ENCODE measurements at places on chromosomes 1 and 21. TPM values are rescaled to one million over a fixed set of nuclear protein-coding genes. Genes with fewer than 3 reads are reported as not detected.
A peak's percentile ranks its signal among the peaks of the same experiment; 100 is the strongest.

Gene THEM5
- not detected for total RNA-seq

Gene RBM11
- total RNA-seq: 0.50 TPM

Gene MMEL1
- total RNA-seq: 0.73 TPM

Gene AADACL4
- not detected for total RNA-seq

DNA sequence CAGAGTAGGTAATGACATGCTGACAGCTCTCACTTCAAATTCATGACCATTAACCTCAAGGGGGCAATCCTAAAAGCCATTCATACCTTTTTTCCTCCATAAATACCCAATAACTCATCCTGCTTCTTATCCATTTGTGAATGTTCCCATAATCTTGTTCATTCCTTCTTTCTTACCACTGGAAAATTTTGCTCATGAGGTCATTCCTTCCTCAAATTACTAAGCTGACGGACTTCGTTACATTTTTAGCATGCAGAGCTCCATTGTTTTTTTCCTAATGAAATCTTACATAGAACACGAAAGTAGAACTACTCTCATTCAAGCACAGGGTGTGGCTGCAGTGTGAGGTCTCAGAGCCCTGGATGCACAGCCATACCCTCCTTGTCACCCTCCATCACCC, 276.5 kb upstream of the DPYD start:
- no peak for DNase-seq
- no peaks in the 10 kb centered on the region for H3K4me1 ChIP-seq
- H3K27me3 ChIP-seq: no peaks in the 10 kb centered on the region

DNA sequence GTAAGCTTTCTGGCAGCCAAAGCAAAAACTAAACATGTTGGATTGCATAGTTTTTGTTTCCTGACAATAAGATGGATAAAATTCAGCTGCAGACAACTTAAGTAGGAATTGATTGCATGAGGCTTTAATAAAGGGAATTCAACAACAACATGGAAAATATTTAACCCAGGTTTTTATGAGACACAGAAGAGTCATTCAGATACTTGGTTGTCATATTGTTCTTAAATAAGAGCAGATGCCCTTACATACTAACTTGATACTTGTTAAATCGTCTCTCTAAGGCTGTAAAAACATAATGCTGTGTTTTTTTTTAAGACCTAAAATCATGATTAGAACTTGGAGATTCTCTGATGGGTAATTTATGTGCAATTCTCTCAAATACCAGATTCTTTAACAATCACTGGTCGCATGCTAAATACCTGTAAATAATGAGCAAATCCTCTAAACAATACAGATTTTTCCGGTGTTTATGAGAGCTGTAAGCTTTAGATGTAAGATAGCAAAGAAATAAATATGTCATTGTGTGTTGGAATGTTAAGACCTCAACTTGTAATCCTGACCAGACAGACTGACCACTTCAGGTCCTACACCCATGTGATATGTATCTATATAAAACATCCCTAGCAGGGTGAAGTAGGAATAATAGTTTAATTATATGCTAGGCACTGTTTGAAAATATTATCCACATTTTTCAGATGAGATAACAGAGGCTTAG, 37.8 kb upstream of the CD34 start:
- no peak overlapping the region for H3K27ac ChIP-seq
- peaks cover 25% of the 10 kb centered on the region for H3K27me3 ChIP-seq
- no peaks in the 10 kb centered on the region for H3K4me1 ChIP-seq
- H3K4me3 ChIP-seq: no peak overlapping the region

- no peaks in the 10 kb centered on the region for H3K36me3 ChIP-seq
- DNase-seq: no peak
- H3K4me1 ChIP-seq: no peaks in the 10 kb centered on the region
- no peak overlapping the region for H3K27ac ChIP-seq
- no peak overlapping the region for H3K4me3 ChIP-seq
These were observed 32.3 kb upstream of the PRDM2 start for GRCh38 chr1:13667691-13668090.

- DNase-seq: no peak
- no peak overlapping the region for H3K27ac ChIP-seq
- H3K27me3 ChIP-seq: no peaks in the 10 kb centered on the region
- no peak overlapping the region for H3K4me3 ChIP-seq
These were observed 15.8 kb downstream of the TMCC2 start for GRCh38 chr1:205243350-205244191.

DNA sequence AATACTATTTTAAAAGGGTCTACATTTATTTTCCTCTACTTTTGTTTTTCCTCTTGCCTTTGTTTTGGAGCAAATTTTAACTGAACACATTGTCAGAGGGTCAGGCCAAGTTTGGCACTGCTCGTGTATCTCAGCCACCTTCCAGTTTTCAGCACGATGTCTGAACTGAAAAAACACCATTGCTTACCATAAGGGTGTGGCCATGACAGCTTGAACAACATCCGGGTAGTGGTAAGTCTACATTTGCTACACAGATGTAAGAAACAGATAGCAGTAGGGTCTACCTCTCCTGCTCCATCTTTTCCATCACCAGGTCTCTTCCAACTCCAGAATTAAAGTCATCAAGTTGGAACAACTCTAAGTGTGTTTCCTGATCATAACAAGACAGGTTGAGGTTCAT, 4.2 kb downstream of the HIVEP3 start:
- no peak for DNase-seq
- H3K4me3 ChIP-seq: peak overlapping the region; percentile 43
- peaks cover 23% of the 10 kb centered on the region for H3K27me3 ChIP-seq

- no peaks in the 10 kb centered on the region for H3K36me3 ChIP-seq
- H3K4me3 ChIP-seq: no peak overlapping the region
- DNase-seq: no peak
- H3K27me3 ChIP-seq: no peaks in the 10 kb centered on the region
These were observed 8.0 kb downstream of the KIAA1614 start for GRCh38 chr1:180920702-180921101.

- no peak overlapping the region for H3K27ac ChIP-seq
- no peaks in the 10 kb centered on the region for H3K27me3 ChIP-seq
- no peak for DNase-seq
- no peak overlapping the region for H3K4me3 ChIP-seq
- H3K36me3 ChIP-seq: no peaks in the 10 kb centered on the region
These were observed 35.2 kb downstream of the SPAG17 start for GRCh38 chr1:118149799-118150198.

DNA sequence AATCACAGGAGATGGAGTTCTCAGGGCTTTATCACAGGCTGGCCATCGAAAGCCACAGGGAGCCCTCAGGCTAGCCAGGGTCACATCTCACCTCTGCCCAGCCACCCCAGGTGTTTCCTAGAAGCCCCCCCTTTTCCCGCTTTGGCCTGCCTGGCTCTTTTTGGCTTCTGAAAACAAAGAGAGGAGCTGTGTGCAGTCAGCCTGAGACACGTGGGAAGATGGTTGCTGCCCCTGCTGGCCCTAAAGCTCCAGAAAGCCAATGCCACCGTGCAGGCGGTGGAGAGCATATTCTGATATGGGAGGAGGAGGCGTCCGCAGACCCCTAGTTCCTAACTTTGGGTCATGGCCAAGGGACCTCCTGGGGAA, 18.7 kb upstream of the LBR start:
- H3K4me1 ChIP-seq: peaks cover 57% of the 10 kb centered on the region
- no peak for DNase-seq
- no peaks in the 10 kb centered on the region for H3K27me3 ChIP-seq
- H3K36me3 ChIP-seq: peaks cover 4% of the 10 kb centered on the region
- H3K4me3 ChIP-seq: no peak overlapping the region
- H3K27ac ChIP-seq: peak overlapping the region; percentile 92

GRCh38 chr1:7940745-7941436, at the start of gene TNFRSF9:
Gene TNFRSF9 (minus strand): TSS chr1:7940839. CDS start chr1:7939994, 845 bp downstream.
- peak within 1 kb of the TSS; percentile 91 for H3K27ac ChIP-seq
- peaks cover 42% of the 10 kb centered on the region for H3K36me3 ChIP-seq
- DNase-seq: peak; percentile 43
- no peaks in the 10 kb centered on the region for H3K27me3 ChIP-seq
- peaks cover 63% of the 10 kb centered on the region for H3K4me1 ChIP-seq

Data from activated T-helper 2 cell treated with anti-CD3 and anti-CD28 coated beads, Interferon-gamma antibody, Interleukin-2, Interleukin-4, amounts not matched to agents 10 μg/mL and 5 μg/mL and 100 μg/mL, durations not matched to agents 14 hours and 24 hours and 36 hours (primary cell).